ENCODE measurements at places on chromosomes 12 and 14.
A peak's percentile ranks its signal among the peaks of the same experiment; 100 is the strongest.

GRCh38 chr14:63134801-63135200 lies 69.4 kb upstream of the RHOJ start:
- no peak for DNase-seq

DNA sequence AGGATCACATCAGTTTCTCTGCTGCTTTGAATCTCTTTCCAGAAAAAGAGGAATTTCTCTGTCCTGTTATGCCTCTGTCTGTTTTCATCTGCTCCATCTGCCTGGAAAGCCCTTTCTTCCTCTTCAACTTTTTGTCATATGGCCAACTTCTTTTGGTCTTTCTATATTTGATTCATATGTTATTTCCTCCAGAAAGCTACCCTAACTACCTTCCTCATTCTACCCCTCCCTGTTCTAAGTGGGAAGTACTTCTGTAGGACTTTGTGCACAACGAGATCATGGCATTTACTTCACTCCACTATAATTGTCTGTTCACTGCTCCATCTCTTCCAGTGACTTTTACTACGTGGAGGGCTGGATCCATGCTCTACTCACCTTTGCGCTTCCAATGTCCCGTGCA lies 5.9 kb downstream of the CLEC4D start:
- no peak for DNase-seq

DNA sequence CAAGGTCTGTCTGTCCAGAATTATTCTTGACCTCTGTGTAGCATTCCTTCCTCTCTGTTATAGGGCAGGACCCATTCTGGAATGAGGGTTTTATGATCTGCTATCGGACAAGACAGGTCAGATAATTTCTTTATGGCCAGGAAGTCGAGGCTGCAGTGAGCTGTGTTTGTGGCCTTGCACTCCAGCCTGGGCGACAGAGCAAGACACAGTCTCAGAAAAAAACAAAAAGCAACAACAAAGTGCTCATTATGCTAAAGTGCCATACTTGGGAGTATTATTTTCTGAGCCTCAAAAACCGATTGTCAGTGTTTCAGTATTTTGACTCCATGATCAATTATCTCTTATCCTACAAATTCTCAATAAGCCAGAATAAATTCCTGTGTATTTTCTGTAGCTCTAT lies 4.1 kb downstream of the CIPC start:
- DNase-seq, result no peak

- no peak for DNase-seq
These were observed 105.2 kb downstream of the FGD4 start for GRCh38 chr12:32504591-32504990.

DNA sequence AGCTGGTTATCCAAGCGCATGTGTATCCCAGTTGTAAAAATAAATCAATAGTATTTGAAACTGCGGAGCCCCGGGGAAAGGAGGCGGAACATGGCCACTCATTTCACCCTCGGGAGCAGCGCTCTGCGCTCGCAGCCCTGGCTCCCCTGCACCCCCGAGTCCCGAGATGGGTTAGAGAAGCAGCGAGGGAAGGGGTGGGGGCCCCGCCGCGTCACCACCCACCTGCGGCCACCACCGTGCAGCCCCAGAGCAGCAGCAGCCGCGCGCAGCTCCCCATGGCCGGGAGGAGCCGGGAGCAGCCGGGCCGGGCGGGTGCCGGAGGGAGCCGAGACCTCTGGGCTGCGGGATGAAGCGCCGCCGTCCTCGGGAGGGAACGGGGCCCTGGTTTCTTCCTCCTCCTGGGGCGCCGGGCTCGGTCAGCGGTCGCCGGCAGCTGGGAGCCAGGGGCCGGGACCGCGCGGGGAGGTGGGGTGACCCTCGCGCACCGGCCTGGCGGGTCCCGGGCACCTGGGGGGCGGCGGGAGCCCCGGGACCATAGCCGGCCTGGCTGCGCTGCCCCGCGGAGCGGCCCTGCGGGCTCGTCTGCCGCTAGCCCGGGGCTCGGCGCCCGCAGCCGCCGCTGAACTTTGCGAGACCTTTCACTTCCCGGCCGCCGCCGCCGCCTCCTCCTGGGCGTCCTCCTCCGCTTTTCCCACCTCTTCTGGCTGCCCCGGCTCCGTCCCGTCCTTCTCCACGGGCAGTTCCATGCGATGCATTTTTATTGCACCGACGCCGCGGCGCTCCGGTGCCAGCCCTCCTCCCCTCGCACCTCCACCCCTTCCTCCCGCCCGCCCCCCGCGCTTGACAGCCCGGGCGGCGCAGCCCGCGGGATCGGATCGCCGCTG lies at the start of gene NTN4:
NTN4 (minus strand) TSS at position 732 of the 884 bp plus-strand sequence; CDS start at position 277, 455 bp downstream.
- no peak for DNase-seq

GRCh38 chr14:102389246-102389645 lies 26.5 kb downstream of the TECPR2 start:
- no peak for DNase-seq

- DNase-seq, result peak; percentile 84
These were observed 214.7 kb downstream of the PHLDA1 start for GRCh38 chr12:75816897-75817296.

DNA sequence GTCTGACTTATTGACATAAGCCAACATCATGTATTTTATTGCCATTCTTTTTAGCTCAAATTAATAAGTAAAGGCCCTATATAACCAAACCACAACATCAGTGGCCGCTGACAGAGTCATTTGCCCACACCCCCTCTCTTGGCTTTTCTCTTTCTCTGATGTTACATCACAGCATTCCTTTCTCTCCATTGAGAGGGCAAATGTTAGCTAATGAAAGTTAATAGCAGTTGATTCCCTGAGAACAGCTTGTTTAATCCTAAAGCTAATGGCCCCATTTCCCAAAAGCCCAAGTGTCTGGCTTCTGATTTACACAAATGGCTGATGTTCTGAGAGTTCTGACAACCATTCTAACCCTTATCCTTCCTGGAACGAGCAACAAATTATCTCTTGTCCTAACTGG lies 308.8 kb downstream of the SNAPC1 start:
- DNase-seq, result no peak

DNA sequence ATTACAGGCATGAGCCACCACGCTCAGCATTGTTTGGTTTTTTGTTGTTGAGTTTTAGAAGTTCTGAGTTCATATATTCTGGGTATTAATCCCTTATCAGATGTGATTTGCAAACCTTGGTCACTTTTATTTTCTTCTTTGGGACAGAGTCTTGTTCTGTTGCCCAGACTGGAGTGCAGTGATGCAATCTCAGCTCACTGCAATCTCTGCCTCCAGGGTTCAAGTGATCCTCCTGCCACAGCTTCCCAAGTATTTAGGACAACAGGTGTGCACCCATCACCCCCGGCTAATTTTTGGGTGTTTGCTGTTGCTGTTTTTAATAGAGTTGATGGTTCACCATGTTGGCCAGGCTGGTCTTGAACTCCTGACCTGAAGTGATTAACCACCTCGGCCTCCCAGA lies 11.8 kb downstream of the USP30 start:
- DNase-seq, result no peak

DNA sequence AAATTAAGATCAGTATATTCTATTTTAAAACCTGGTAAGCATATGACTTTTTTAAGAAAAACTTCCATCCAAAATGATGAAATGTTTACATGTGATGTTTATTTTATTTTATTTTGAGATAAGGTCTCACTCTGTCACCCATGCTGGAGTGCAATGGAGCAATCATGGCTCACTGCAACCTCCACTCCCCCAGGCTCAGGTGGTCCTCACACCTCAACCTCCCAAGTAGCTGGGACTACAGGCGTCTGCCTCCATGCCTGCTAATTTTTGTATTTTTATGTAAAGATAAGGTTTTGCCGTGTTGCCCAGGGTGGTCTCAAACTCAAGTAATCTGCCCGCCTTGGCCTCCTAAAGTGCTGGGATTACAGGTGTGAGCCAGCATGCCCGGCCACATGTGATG lies 141.8 kb downstream of the ZFP36L1 start:
- no peak for DNase-seq

DNA sequence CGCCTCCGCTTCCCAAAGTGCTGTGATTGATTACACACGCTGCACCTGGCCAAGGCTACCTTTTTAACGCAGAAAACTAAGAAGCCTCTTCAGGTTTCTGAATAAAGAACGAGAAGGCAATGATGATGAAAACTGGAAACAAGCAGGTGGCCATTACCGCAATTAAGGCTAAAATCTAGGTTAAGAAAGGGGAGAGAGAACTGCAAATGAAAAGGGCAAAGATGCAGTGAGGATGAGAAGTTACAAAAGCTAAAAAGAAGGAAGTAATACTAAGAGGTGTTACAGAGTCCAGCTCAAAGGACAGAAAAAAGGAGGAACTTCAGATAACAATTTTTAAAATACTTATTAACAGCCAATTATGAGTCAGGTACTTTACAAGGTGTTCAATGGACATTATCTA lies 79.7 kb downstream of the DUSP16 start:
- no peak for DNase-seq

- no peak for DNase-seq
These were observed 6.2 kb upstream of the PTGER2 start for GRCh38 chr14:52307905-52308304.

DNA sequence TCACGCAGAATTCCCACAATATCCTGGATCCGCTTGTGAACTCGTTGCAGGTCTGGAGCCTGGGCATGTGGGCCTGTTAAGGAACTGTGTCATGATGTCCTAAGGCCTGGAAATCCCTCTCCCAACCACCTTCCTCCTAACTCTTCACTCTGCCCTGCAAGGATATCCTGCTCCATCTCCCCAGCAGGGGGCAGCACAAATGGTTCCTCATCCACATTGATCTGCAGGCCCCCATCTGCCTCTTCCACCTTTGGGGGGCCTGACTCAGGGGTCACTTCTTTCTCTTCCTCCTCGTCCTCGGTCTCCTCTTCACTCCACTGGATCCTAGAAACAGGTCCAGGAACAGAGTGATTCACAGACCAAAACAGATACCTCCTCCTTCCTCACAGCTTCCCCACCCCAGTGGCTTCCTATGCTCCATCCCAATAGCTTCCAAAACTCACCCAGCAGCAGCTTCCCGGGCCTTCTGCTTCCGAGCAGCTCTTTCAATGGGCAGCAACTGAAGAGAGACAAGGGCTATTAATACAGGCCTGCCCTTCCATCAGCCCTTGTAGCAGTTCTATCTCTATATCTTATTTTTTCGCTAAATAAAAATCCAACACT lies 4.5 kb downstream of the NOP2 start:
- no peak for DNase-seq

DNA sequence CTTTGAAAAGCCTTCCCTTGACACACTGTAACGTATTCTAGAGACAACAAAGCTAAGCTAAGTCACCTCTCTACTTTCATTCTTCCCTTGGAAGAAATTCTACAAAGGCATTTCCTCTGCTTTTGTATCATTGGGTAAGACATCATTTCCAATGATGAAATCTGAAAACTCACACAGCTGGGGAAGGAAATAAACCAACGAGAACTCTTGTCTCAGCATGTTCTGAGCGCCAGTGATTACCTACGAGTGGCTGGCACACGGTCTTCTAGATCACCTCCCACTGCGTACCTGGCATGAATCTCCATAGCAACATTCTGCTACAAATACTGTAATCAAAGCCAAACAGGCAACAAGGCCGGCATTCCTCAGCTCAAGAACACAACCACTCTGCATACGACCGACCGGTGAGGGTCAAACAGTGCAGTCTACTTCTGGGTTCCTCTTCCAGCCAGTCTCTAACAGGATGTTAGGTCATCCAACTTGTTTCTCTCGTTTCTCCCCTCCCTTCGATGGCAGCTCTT lies 7.6 kb downstream of the VPS37B start:
- peak; percentile 38 for DNase-seq

DNA sequence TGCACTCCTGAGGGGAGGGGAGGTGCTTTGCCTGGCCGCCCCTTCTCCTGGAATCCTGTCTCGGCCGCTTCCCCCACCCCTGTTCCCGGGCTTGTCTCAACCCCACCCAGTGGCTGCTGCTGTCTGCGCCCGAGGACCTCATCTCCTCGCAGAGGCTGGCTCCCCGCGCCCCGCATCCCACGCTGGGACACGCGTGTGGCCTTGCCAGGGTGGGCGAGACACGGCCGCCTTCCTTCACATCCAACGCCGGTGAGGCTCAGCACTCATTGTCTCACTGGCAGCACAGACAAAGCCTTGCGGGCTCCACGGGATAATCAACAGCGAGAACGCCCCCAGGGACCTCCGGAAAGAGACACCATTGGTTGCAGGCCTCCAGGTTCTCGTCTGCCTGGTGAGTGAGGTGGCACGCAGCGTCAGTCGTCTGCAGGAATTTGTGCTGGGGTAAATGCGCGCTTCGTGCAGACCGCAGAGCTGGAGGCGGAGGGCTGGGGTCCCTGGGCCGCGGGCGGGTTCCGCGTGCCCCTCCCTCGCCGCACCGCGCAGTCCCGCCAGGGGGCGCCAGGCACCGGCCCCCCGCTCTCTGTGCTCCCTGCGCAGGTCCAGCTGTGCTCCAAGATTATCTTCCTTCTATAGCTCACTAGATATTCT lies 26.8 kb downstream of the CCDC177 start:
- no peak for DNase-seq

DNA sequence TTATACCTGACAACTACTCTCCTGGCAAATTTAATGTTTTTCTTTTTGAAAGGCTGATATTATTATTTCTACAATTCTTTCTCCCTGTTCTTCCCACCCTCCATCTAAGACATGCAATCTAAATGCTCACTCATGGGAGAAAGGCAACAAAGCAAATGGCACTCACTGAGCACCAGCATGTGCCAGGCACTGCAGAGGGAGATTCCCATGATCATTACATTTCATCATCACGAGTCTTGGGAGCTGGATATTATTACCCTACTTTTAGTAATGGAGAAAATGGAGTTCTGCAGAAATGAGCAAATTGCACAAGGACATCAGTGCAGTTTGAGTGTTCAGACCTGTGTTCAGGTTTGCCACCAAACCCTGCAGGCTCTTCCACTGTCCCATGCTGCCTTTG lies 27.9 kb downstream of the PPM1H start:
- no peak for DNase-seq

DNA sequence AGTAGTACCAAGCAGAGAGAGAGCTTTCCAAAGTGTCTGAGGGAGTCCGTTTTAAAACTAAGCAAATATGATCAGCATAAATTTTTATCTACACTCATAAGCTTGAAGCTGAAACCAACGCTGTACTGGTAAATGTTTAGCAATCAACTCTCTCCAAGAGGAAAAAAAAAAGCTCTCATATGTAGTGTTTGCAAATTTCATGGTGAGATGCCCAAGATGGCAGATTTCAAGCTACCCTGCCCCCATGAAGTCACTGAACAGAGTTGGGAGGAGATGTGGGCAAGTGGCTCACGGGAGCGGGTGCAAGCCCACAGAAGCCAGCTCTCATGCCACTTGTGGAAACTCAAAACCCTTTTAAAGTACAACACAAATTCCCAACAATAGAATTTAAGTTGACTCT lies 475.8 kb downstream of the BCAT1 start:
- DNase-seq, result no peak

Measured in fibroblast of gingiva (primary cell).